Kidney capillary endothelial cell (primary cell): ENCODE measurements at places on chromosomes 11 and 22.
A peak's percentile ranks its signal among the peaks of the same experiment; 100 is the strongest.

GRCh38 chr22:24146791-24147353 lies 34.4 kb upstream of the SUSD2 start:
- DNase-seq: no peak

DNA sequence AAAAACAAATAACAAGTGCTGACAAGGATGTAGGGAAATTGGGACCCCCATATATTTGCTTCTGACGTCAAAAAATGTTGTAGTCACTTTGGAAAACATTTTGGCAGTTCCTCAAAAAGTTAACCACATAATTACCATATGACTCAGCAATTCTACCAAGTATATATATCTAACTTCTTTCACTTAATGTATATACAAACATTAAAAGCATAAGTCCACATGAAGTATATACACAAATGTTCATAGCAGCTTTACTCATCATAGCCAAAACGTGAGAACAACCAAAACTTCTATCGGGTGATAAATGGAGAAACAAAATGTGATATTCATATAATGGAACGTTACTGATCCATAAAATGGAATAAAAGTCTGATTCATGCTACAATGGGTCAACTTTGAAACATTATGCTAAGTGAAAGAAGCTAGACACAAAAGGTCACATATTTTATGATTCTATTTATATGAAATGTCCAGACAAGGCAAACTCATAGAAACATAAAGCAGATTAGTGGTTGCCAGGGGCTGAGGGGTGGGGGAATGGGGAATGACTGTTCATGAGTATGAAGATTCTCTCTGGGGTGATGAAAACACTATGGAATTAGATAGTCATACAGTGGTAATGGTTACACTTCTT lies 48.7 kb upstream of the TEAD1 start:
- no peak for DNase-seq

- peak; percentile 79 for DNase-seq
Measured at GRCh38 chr22:43273902-43274484, 69.2 kb downstream of the SCUBE1 start.

GRCh38 chr11:94183886-94184264 lies 55.2 kb downstream of the PANX1 start:
- DNase-seq: peak; percentile 64

GRCh38 chr11:46498968-46499367 lies 94.9 kb downstream of the AMBRA1 start:
- no peak for DNase-seq

GRCh38 chr11:10461276-10461790 lies 6.3 kb downstream of the AMPD3 start:
- DNase-seq: no peak

DNA sequence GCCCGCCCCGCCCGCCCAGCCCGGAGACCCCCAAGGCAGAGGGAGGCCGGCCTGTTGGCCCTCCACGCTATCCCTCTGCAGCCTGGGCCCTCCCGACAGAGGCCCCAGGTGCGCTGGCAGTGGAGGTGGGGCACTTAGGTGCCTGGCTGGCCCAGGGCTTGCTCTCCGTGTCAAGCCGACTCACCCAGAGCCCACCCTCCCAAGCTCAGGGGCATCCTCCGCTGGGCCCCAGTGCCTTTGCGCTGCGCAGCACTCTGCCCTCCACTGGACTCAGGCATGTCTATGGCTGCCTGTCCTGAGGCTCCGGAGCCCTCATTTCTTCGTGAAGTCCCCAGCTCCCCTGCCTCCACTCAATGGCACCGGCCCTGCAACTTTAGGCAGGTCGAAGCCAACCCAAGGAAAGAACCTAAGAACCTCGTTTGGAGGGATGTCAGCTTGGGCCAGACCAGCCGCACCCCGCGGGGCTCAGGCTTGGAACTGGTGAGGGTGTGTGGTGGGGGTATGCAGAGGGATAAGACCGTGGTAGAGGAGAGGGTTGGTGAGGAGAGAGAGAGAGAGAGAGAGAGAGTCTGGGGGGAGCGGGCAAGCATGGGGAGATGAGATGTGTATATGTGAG lies 6.1 kb downstream of the SMIM45 start:
- no peak for DNase-seq

GRCh38 chr11:36557991-36558390 lies 9.8 kb upstream of the RAG1 start:
- no peak for DNase-seq

- DNase-seq: no peak
Measured at GRCh38 chr11:8403310-8403709, 139.6 kb upstream of the LMO1 start.

GRCh38 chr11:10476927-10477689 lies 22.0 kb downstream of the AMPD3 start:
- DNase-seq: no peak

DNA sequence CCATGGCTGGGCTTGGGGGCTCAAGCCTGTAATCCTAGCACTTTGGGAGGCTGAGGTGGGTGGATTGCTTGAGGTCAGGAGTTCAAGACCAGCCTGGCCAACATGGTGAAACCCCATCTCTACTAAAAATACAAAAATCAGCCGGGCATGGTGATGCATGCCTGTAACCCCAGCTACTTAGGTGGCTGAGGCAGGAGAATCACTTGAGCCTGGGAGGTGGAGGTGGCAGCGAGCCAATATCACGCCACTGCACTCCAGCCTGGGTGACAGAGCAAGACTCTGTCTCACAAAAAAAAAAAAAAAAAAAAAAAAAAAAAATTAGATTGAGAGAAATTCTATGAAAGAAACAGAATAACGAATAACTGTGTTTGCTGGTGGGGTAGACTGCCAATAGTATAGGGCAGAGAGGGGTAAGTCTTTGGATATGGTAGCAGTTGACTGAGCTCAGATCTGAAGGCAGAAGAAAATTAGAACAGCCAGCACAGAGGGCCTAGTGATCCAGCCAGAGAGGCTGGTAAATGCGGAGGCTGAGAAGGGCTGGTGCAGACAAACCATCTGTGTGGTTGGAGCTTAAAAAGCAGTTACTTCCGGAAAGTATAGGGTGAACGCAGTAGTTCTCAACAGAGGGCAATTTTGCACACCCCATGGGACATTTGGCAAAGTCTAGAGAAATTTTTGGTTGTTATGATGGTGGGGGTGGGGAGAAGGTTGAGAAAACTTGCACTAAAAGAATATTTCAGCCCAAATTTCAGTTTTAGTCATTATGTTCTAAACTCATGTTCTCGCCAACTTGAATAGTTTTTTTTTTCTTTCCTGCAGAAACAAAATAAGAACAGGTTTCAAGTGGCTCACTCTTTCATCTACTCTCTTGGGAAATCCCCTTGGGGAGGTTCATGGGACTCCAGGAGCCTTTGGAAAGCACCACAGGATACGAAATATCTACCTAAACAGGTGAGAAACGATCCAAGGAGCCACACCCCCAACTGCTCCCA lies 1.6 kb upstream of the HORMAD2 start:
- no peak for DNase-seq

DNA sequence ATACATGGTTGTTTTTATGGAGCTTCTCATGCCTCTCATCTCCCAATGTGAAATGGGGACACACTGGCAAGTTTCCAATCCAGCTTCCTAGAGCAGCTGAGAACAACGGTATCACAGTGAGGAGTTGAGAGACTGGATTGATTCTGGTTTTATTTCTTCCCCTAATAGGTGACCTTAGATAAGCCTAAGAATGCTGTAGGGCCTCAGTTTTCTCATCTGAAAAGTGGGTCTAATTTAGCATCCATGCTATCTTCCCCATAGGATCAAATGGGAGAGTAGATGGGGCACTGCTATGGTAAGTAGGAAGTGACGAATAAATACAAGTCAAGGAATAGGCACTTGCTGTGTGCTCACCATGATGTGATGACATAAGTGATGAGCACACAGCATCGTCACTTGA lies 61.1 kb upstream of the PHOX2A start:
- DNase-seq: no peak

DNA sequence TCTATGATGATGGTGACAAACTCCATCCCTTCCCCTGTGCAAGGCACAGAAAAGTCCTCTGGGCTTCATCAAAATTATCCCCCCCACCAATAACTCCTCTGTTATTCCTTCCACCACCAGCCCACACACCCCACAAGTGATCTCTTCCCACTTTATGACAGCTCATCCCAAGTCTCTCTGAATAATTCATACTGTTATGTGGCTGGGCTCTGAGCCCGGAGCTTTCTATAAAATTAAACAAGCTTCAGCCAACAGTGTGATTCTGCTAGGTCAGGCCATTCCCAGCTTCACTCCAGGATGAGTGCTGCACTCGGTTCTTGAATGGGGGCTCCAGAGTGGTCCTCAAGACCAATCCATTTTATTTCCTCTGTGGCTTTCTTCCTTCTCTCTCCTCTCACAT lies 83.0 kb downstream of the INSC start:
- DNase-seq: no peak

- no peak for DNase-seq
Measured at GRCh38 chr11:68353669-68354068, 41.3 kb downstream of the LRP5 start.

GRCh38 chr11:9607511-9607899 lies 34.0 kb downstream of the WEE1 start:
- DNase-seq: no peak

DNA sequence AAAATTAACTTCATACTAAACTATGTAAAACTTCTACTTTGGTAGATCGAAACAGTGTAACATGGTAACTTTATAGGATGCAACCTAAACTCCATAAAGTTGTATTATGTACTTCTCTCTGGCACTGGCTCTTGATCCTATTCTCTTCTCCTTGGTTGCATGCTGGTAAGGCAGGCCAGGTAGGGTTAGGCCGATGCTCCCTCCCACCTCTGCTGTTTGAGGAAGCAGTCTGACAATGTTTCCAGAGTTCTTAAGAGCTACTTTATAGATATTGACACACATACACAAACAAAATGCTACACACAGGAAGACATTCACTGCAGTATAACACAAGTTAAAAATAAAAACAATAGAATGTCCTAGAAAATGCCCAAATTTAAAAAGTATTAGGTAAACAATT lies 22.5 kb downstream of the CTSC start:
- DNase-seq: no peak

DNA sequence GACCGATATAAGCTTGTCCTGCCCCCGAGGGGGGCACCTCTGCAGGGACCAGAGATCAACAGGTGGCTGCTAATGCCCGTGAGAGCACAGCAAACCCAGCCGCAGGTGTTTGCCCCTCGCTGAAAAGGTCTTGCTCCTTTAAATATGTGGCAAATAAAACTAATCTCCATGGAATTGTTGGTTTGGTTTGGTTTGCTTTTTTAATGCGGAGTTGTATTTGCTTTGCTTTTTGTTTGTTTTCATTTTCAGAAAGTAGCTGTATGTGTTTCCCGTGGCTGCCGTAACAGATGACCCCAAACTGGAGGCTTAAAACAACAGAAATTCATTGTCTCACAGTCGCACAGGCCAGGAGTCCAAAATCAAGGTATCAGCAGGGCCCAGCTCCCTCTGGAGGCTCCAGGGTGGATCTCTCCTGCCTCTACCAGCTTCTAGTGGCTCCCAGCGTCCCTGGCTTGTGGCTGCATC lies 93.0 kb downstream of the CELSR1 start:
- DNase-seq: no peak

DNA sequence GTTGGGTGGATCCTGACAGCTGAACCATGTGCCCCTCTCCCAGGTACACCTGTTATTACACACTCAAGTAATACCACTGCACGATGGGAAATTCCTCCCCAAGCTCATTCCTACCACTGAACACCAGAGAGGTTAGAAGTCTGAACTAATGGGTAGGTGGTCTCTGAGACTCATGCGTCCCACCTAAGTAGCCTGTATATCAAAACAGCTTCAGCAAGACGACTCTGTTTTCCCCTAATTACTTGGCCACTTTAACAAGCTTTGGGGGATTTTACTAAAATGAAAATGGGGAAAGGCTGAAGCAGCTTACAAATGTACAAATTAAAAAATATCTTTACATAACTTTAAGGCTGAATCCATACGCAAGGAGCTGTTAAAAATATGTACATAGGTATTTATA lies 29.4 kb downstream of the LGR4 start:
- DNase-seq: no peak

GRCh38 chr11:65777821-65778361 lies 2.9 kb downstream of the AP5B1 start:
- DNase-seq: no peak

- no peak for DNase-seq
Measured at GRCh38 chr22:29092243-29092642, 19.4 kb downstream of the KREMEN1 start.

GRCh38 chr11:125463590-125464269 lies 32.3 kb downstream of the FEZ1 start:
- DNase-seq: no peak

DNA sequence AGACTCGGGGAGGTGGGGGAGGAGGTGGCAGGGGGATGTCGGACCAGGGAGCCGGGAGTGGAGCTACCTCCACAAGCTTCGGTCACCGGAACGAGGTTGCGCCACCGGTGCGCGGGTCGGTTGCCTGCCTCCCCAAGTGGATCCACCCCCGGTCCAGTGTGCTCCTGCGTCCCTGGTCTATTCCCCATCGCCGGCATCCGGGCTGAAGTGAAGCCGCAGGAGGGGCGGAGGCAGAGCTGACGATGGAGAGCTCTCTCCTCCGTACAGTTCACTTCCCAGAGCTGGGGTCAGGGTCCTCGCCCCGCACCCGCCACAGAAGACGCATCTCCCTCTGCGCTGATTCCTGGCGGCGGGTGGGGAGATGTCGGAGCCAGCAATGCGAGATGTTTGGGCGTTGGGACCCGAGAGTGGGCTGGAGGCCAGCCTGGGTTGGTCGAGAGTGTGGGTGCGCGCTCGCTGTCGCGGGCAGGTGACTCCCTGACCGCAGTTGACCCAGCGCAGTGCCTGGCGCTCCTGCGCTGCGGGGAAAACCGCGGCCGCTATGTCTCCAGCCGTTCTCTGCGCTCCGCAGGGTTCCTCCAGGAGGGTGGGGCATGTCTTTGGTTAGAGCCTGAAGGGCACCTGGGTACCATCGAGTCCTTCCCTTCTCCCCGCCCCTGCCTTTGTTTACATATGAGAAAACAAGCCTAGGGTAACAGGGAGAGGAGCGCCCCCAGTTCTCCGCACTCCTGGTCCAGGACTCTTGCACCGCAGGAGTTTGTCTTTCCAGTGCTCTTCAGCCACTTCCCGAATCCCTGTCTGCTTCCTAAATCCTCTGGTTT lies 1.7 kb downstream of the C11orf96 start:
- no peak for DNase-seq

DNA sequence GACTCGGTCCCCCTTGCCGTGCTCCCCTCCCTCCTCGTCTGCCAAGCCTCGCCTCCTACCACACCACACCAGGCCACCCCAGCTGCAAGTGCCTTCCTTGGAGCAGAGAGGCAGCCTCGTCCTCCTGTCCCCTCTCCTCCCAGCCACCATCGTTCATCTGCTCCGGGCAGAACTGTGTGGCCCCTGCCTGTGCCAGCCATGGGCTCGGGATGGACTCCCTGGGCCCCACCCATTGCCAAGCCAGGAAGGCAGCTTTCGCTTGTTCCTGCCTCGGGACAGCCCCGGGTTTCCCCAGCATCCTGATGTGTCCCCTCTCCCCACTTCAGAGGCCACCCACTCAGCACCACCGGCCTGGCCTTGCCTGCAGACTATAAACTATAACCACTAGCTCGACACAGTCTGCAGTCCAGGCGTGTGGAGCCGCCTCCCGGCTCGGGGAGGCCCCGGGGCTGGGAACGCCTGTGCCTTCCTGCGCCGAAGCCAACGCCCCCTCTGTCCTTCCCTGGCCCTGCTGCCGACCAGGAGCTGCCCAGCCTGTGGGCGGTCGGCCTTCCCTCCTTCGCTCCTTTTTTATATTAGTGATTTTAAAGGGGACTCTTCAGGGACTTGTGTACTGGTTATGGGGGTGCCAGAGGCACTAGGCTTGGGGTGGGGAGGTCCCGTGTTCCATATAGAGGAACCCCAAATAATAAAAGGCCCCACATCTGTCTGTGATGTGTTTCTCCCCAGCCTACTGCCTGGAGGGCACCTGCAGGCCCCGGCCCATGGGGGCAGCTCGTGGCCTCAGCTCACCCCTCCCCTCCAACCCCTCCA lies 29.8 kb downstream of the CAPN1 start:
- no peak for DNase-seq
